Tibial artery (tissue), 4 donors: ENCODE measurements at places on chromosomes 3 and 15.

DNA sequence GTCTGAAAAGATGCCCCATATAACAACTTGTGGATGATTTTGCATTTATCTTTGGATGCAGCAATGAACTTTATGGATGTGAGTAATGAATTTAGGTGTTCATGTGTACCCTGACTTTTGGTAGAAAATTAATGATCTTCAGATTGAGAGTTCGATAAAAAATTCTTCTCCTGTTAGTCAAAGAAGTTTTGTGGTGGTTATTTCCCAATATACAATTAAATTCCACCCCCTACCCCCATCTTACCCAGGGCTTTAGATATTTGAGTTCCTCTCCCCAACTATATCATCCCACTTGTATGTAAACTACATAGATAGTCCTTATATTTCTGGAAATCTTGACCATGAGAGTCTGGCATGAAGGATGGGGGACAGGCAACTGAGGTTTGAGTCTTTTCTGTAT lies 126.1 kb upstream of the ALDH1A3 start:
- no peak for DNase-seq

- no peak for DNase-seq
Measured at GRCh38 chr3:157958457-157958856, 147.8 kb downstream of the SHOX2 start.

- DNase-seq: no peak
Measured at GRCh38 chr3:186520957-186521842, 23.0 kb downstream of the CRYGS start.

DNA sequence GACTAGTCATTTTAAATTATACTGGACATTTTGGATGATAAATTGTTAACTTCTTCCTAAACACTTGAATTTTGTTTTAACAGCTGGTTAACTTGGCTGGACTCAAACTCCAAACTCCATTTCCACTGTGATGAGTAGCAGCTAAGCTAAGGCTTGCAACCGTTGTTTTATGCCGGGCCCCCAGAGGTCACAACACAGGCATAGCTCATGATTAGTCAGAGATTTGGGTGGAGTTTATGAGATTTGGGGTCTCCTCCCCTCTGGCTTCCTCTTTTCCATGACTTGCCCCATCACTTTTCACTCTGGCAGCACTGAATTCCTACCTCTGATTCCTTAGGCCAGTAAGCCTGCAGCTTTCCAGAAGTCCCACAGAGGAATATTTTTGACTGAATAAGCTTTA lies 12.8 kb downstream of the THAP10 start:
- no peak for DNase-seq

DNA sequence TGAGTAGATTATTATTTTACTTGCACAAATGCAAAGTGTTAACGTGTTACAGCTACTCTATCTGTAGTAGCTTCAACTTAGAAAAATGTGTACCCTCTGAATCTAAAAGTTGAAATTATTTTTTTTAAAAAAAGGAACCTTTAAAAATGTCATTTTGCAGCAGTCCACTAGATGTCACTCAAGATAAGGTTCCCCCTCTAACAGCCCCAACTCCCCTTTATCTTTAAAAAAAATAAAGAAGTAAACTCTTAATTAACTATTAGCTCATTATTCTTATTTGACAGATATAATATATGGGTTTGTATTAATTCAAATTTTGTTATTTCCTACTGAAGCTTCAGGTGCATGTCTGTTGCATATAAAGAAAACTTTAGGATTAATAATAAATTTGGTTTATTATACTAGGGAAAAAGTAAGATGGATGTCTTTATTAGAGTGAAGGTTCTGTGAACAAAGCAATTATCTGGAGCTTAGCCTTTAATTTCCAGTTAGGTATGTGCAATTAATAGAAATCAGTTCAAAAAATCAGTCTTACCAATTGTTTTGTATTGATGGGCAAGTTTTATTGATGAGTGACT lies 288.5 kb downstream of the VGLL3 start:
- DNase-seq: no peak

DNA sequence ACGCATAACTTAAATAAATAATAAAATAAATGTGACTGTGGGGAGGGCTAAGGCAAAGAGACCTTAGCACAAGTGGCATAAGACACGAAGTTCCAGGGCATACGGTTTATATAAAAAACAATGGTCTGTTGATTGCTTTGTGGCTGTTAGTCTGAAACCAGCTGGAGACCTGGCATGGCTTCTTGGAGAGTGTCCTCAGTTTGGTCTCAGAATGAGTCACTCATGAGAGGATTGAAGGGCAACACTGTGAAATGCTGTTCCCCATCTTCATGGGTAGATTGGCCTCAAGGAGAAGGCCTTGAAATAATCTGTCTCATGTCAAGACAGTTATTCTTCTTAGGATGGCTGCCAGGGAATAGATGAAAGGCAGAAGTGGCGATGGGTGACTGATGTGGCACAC lies 62.2 kb downstream of the SOX2 start:
- no peak for DNase-seq

GRCh38 chr15:85044894-85045293 lies 63.2 kb downstream of the PDE8A start:
- DNase-seq: no peak

DNA sequence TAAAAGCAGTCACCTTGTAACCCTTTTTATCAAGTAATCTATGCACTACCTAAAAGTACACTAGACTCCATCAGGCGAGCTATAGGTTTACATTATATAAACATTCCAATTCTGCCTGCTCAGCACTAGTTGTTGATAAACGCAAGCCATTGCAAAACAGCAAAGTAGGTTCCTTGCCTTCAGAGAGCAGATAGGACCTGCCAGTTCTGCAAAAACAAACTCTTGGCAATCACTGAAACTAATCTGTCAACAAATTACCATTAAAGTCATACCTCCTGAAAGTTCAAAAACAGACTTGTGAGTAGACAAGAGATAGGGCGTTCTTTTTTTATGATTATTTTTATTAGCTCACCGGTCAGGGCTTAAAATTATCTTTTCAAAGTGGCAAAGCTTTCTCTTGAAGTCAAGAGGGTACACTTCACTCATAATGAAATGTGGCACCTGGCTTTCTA lies 392.5 kb downstream of the FOXP1 start:
- no peak for DNase-seq

GRCh38 chr15:68271854-68272471 lies 5.6 kb upstream of the FEM1B start:
- DNase-seq: no peak

GRCh38 chr3:159322322-159322939 lies 520.6 kb downstream of the MFSD1 start:
- DNase-seq: no peak

DNA sequence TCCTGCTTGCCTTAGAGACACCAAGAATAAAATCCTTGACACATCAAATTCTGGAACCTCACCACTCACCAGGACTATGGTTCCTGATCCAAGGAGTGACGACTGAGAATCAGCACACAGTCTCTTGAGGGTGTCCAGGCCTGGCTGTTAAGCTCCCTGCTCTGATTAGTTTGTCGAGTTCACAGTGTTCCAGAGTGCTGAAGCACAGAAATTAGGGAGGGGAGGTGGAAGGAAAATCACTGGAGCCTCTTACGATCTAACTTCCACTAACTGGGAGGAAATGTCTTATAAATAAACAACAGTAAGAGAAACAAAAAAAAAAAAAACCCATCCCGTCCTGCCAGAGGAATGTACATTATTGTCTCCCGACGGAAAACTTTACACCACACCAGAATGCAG lies 330.2 kb downstream of the TIGIT start:
- peak; percentile 80 for DNase-seq

DNA sequence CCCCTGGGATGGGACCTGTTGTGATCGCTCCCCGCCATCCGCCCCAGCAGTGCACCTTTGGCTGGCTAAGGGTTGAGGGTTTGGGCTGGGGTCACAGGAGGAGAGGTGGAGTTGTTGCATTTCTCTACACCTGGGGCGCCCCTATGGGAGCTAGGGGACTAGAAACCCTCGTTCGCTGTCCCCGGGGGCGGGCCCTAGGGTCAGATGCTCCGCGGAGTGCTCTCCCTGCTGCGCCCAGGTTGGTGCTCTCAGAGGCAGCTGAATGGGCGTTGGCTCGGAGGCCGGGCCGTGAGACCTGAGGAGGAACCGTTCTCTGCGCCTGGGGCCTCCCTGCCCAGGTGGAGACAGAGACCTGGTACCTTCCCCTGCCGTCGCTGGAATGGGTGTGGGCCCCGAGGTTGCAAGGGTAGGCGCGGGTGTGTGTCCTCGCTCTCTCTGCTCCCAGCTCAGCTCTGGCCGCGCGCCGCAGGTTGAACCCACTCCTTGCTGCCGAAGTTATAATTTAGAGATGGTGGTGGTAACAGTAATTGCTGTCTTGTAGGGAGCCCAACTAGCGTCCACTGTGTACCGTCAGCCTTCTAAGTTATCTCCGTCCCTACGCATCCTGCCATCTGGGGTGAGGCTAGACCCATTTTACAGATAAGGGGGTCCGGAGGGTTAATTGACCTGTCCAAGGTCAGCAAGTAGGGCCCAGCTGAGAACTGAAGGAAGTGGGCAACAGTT lies 965 bp downstream of the FLNB start:
- peak; percentile 76 for DNase-seq

- DNase-seq: no peak
Measured at GRCh38 chr3:77053795-77054194, 13.9 kb downstream of the ROBO2 start.

GRCh38 chr15:78319588-78319987 lies 20.2 kb upstream of the SKIC8 start:
- no peak for DNase-seq

GRCh38 chr3:34868935-34869334 lies 770.4 kb upstream of the ARPP21 start:
- no peak for DNase-seq

DNA sequence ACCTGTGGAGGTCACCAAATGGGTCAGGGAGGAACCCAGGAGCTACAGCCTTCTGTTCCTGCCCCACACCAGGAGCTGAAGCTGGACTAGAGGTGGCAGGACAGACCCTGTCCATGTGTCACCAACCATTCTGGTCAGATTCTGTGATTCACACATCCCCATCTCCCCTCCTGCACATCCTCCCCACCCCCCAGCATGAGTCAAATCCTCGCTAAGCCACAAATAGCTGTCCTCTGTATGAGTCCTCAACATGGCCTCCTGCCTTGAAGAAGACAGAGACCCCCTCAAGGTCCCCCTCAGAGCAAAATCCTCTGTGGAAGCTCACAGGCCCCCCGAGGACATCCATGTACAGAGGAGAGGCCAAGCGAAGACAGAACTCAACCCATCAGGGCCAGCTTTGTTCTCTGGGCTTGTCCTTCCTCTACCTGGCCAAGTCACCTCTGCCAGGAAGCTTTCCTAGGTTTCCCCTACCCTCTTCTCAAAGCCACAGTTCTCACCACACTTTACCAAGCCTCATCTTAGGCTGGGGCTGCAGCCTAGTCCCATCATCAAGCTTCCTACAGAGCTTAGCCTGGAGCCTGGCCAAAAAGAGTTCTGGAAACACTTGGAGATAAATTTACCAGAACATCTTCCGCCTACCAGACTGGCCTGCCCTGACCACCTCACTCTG lies 17.1 kb downstream of the CACNA2D2 start:
- DNase-seq: no peak

GRCh38 chr3:101189796-101190195 lies 130.6 kb downstream of the IMPG2 start:
- DNase-seq: no peak

DNA sequence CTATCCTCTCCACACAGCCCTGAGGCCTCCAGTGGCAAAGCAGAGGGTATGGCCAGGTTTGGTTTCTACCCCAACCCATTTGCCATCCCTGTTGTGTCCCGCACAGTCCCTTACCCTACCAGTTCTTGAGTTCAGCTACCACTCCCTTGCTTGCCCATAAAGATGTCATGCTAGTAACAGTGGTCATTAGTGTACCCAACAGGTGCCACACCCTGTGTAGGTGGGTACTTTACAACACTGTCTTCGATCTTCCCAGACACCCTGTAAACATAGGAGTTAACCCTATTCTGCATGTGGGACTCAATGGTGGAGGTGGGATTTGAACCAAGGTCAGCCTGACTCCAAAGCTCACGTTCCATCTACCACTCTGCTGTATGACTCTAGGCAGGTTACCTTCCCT lies 23.2 kb downstream of the LINGO1 start:
- DNase-seq: no peak

DNA sequence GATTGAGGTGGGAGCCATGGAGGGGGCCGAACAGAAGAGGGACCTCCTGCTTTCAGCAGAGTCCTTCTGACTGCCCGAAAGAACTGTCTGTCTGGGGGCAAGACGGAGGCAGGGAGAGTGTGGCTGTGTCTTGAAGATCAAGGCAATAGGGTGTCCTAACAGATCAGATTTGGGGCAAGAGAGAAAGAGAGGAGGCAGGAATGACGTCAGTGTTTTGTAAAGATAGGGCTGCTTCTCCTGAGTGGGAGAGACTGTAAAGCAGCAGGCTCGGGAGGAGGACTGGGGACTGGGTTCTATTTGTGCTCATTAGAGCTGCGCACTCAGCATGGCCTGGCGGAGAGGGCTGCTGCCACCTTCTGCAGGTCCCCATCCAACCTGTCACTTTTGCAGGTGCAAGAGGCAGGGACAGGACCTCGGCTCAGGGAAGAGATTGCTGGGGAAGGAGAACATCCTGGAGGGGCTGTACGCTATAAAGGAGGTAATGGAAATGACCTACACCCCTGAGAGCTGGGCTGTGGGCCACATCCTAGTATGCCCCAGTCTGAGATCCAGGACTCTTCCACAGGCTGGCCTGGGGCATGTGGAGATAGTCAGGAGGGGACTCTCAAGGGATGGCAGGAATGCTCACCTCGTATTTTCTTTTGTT lies 29.0 kb upstream of the FGD5 start:
- DNase-seq: peak; percentile 46

DNA sequence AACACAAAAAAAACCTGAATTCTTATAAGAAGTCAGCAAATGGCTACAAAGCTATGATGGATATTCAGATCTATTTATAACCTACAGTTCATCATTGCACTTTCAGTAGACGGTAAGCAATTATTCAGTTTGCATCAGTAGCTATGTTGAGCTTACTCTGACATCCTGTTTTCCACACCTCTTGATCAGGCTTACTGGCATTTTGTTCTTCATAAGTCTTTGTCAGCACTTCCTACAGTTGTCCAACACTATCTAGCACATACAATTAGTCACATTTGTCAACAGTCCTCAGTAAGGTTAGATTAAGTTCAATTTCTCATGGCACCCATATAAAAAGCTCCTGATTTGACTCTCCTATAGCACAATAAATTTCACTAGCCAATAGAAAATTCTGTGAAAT lies 71.2 kb upstream of the ST3GAL6 start:
- no peak for DNase-seq

GRCh38 chr15:38168467-38169070 lies 84.1 kb upstream of the SPRED1 start:
- no peak for DNase-seq

GRCh38 chr3:30315447-30315846 lies 291.0 kb upstream of the TGFBR2 start:
- DNase-seq: no peak

DNA sequence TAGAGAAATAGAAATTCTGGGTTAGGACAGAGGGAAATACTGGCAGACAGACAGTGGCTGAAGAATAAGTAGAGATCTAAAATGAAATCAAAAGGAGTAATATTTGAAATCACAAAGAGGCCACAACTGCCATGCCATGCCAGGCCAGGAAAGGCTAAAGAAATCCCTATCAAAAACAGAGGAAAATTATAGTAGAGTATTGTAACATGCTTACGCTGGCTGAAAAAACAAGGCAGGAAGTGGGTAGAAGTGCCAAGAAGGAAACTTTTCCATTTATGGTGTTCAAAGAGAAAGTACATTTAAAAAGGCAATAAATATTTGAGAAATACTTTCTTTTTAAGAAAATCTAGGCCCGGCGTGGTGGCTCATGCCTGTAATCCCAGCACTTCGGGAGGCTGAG lies 415.7 kb downstream of the PLCL2 start:
- no peak for DNase-seq
